NCI-H510A (cell line): ENCODE measurements at places on chromosomes 1 and 21.

DNA sequence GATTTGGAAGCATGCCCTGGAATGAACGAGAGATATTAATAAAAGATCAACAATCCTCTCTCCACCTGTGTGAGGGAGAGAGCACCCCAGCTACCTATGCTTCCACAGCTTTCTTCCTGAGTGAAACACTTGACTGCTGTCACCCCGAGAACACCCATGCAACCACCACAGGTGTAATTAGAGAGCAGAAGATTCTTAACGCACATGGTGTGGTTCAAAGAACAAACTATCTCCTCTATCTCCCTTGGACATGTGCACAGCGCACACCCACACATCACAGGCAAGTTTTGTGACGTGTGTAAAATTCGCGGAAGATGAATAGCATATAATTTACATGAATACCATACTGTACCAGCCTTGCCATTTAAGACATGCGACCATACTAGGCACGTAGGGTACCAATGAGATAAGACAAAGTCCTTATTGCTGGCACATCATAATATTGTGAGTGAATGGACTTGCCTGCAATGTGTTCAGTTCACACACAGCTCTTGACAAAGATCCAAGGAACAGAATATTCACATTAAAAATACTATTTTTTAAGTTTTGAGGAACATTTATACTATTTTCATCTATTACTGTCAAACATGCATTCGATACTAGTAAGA, 11.6 kb downstream of the ERRFI1 start:
- DNase-seq: no peak

DNA sequence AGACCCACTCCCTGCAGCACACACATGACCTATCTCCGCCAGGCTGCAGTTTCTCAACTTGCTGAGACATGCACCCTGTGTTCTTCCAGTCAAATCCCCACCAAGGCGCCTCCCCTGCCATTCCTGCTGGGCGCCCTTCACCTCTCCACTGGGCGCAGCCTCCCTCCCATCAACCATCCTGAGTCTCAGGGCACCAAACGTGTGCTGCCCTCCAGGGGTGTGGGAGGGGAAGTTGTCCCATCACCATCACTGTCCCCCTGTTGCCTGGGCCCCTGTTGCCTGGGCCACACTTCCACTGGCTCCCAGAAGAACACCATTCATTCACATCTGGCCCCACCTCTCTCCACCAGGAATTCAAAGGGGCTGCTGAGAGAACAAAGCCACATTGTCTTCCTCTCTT, 44.9 kb upstream of the EFHD2 start:
- no peak for DNase-seq

DNA sequence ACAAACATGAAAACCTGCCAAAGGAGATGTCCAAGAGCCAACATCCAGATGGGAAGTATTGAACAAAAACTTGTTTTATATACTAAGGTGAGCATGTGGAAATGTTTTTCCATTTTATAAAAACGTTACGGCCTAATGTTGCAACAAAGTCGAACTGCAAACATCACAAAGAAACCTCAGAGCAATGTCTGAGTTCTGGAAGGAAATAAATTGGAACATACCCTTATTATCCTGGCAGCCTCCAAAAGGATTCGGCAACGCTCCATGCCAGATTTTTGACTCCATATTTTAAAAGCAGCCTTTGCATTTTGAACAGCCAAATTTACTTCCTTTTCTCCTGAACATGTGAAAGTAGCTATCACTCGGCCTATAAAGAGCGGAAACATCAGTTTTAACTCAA, 3.3 kb downstream of the ALDH9A1 start:
- DNase-seq: no peak

- DNase-seq: no peak
These were observed 216.1 kb downstream of the USH2A start for GRCh38 chr1:216207154-216207553.

DNA sequence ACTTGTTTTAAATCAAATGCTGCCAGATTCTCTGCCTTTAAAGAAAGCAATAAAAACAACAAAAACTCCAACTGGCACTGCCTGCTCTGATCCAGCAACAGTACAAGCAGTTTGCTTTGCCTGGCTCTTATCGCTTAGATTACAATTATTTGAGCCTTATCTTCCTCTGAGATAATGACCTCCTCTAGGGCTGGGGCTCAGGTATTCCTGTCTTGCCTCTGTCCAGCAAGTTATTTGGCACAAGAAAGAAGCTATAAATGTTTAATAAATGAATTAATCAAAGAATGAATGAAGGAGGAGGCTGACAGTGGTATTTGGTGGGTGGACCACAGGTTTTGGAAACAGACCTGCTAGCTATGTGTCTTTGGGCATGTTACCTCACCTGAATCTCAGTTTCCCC, 6.7 kb upstream of the SLC2A1 start:
- DNase-seq: no peak

DNA sequence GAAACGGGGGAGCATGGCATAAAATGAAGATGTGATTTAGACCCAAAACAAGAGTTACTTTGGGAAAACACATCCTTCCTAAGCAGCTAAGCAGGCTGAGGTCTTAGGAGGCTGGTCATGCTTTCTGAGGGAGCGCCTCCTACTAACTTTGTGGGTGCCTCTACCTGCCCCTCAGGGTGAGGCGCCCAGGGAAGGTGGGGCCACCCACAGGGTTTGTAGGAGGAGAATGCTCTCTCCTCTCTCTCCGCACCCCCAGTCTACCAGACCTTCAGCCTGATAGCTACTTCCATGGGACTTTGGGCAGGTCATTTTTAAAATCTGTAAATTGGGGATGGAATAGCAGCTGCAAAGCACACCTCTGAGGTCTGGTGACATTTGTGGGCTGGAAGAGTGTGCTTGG, 23.8 kb downstream of the SLC27A3 start:
- no peak for DNase-seq

GRCh38 chr1:18088077-18088594, 19.5 kb upstream of the IGSF21 start:
- DNase-seq: no peak

- no peak for DNase-seq
These were observed 35.2 kb downstream of the NVL start for GRCh38 chr1:224294775-224295174.

DNA sequence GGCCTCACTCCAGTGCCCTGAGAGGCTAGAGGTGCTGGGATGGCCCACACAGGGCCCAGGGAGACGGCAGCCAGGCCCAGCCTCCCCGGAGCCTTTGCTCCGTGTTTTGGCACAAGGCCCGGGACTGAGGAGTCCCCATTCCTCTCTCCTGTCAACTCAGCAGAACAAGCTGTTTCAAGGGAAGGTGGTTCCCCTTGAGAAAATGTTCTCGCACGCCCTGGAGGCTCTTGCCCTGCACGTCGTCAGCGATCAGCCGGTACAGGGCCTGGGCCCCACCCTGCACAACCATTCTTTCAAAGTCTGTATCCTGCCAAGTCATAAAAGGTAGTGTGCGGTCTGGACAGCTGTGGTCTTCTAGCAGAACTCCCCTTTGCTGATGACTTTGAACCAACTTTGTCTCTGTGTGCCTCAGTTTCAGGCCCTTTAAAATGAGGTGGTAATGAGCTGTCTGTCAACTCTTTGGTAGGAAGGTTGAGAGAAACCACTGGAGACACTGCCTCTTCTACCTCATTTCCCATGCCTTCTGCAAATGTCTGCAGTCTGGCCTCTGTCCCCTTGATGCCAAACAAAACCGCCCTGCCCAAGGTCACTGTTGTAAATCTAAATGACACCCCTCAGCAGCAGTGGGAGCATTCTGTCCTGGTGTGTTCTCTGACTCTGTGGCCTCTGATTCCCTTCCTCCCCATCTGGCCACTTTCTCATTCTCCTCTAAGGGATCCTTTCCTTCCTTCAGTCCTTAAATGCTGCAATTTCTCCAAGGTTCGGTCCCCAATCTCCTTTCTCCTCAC, 138.6 kb upstream of the JUN start:
- no peak for DNase-seq

DNA sequence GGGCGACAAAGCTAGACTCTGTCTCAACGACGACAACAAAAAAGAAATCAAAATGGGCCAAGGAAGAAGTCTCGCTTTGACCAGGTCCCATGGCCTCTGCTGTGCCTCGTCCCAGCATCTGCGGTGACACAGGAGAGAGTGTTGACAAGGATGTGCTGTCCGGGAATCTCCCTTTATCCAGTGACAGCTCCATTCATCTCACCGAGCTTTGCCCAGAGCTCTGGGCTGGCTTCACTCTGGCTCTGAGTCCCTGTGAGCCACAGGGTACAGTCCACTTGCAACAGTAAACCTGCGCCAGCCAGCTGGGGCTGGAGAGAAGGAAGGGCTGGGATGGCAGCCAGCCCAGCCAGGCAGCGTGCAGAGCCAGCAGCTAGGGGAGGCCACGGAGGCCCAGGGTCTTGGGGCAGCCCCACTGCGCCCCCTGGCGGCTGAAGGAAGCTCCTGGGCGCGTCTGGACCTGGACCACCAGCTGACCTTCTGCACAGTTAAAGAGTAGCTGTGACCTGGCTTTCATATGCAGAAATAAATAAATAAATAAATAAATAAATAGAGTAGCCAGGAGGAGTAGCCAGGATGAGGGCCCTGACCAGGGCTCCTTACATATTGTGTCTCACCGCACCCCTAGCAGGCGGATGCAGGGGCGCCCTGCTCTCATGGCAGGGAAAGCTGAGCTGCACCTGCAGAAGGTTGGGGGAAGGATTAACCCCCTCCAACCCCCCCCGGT, 29.7 kb downstream of the ENO1 start:
- DNase-seq: peak; percentile 99

GRCh38 chr21:36847189-36847588, 119.3 kb downstream of the HLCS start:
- DNase-seq: no peak

DNA sequence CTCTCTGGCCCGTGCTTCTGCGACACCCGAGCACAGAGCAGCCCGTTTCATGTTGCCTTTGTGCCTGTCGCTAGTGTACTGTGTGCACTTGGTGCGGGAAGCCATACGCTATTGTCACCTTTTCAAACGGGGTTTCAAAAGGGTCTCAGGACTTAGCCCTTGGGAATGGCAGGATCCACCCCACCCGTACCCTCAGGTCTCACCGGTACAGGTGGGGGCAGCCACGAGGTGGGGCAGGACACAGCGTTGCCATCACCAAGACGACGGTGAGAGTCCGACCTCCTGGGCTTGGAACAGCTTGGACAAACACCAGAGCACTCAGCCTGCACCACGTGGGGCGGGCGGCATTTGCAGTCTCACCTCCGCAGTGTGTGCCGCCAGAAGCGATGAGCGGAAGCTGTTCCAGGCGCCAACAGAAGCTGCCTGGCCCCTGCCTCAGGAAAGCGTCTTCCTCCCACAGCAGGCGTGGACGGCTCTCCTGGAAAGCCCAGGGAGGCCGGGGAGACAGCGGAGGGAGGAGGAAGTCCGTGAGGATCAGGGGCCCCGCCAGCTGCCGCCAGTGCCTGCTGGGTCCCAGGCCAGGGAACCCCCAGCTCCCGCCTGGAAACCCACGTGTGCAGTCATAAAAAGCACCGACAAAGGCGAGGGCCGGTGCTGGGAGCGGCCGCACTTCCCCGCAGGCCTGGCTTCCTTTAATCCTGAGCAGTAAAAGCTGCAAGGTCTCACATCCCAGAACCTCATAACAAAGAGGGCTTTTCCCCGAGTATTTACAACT, 131.3 kb upstream of the ARHGEF16 start:
- no peak for DNase-seq

GRCh38 chr1:169048043-169048442, 58.4 kb upstream of the ATP1B1 start:
- DNase-seq: no peak

GRCh38 chr1:37697737-37698136, 5.4 kb downstream of the CDCA8 start:
- DNase-seq: no peak

DNA sequence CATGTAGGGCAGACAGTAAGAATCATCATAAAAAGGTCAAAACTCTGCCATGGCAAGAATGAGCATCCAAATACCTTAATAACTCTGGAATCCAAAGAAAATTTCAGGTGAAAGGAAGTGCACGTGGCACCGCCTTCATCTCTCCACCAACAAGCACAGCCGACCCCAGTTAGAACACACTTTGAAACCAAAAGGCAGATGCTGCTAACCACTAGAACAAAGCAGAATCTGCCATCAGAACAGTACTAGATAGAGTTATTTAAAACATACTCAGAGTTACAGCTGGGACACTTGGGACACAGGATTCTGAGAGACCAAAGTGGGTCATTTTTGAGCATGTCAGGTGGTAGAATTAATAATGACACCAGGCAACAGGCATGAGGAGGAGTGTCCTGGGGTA, 106.7 kb upstream of the SOD1 start:
- DNase-seq: no peak

DNA sequence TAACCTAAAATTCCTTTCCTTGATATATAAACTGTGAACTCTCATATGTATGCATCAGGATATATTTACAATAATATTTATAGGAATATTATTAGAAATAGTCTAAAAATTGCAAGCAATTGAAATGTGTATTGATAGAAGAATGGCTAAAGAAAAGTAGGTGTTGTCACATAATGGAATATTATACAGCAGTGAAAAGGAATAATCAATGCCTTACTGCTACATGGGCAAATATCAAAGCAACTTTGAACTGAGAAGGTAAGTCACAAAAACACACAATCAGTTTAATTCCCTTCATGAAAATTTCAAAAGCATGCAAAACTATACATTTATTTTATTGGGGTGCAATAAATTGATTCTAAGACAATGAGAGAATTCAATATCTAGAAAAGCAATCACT, 35.7 kb upstream of the CDC14A start:
- no peak for DNase-seq

DNA sequence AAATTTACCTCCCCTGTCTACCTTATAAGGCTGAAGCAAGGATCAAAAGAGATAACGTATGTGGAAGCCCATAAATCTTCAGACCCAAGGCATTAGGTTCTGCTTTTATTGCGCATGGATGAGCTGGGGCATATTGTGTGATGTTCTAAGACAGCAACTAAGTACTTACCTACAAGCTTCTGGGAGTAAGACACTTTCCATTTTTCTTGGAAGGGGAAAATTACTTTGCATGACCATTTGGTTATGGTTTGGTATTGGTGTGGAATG, 21.1 kb downstream of the LMOD1 start:
- no peak for DNase-seq
